ENCODE measurements at places on chromosomes 16 and 17. TPM values are rescaled to one million over a fixed set of nuclear protein-coding genes. Genes with fewer than 3 reads are reported as not detected.

DNA sequence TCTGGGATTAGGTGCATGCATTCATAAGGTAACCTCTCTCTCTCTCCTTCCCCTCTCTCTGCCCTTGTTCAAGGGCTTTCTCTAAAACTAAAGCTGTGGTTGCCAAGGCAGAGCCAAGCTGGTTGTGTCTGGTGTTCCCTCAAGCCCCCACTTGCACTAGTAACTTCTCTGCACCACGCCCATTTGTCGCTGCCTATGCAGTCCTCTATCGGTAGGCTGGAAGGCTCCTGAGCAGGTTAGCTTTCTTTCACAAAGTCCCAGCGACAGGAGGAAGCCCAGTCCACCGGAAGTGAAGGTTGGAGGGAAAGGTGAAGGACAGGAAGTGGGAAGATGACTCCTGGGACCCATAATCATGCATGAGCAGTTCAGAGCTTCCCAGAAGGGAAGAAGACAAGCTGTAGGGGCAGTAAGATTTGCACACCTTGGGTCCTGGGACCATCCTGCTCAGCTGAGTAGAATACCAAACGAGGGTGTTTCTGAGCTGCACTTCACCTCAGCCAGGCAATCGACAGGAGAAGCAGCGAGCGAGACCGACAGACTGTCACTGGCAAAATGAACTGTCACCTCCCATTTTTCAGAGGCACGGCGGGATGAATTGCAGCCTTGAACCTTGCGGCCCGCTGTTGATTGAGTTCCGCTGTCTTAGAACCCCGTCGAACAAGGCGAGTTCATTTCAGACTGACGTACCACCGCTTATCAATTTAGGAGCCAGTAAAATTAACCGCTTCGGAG lies 14.7 kb upstream of the SKAP1 start:
- DNase-seq, result no peak

DNA sequence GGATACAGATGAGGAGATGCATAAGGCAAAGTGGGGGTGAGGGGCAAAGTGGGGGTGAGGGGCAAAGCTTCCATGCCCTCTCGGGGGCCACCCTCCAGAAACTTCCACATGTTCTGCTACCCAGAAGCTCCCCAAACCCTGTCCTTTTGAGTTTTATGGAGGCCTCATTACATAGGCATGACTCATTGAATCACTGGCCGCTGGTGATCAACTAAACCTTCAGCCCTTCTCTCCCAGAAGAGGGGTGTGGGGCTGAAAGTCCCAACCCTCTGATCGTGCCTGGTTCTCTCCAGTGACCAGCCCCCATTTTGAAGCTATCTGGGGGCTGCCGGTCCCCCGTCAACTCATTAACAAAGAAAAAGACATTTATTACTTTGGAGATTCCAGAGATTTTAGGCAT lies 27.5 kb downstream of the ITGAE start:
- DNase-seq, result no peak

GRCh38 chr16:82626791-82627261 lies at the start of gene CDH13:
TSS of gene CDH13 (plus strand) at chr16:82626969.
- no peak for DNase-seq

DNA sequence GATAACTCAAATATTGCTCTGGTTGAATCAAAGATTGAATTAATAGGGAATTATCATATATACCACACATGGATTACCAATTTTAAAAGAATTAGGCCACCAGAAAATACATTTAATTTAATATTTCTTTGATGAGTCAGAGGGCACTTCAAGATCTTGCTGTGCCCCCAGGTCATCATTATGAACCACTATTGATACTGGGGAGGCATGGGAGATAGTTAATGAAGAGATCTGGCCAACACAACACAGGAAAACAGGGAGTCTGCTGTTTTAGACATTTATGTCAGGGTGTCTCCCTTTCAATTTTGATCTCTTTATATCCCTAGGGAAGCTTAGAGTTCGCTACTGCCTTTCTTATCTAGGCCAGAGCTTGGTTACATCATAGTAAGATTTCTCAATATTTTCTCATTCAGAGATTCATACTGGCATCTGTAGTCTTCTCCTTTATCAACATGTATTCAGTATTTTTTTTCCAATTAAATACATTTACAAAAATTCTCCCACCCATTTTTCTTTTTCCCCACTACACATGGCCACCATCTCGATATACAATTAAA lies 158.3 kb upstream of the ZFHX3 start:
- DNase-seq, result no peak

- no peak for DNase-seq
Observed at GRCh38 chr16:84360748-84361147, 7.6 kb upstream of the ATP2C2 start.

The ZG16 gene
- 1.5 TPM for total RNA-seq

Measured in type B pancreatic cell (in vitro differentiated cells).